ENCODE measurements at places on chromosomes 6 and 20.

GRCh38 chr6:11854408-11855165 is 76.0 kb upstream of the ADTRP start:
- no peaks in the 10 kb centered on the region for H3K27me3 ChIP-seq
- no peak overlapping the region for H3K27ac ChIP-seq
- H3K4me1 ChIP-seq: no peaks in the 10 kb centered on the region
- no peak for DNase-seq
- H3K36me3 ChIP-seq: no peaks in the 10 kb centered on the region

DNA sequence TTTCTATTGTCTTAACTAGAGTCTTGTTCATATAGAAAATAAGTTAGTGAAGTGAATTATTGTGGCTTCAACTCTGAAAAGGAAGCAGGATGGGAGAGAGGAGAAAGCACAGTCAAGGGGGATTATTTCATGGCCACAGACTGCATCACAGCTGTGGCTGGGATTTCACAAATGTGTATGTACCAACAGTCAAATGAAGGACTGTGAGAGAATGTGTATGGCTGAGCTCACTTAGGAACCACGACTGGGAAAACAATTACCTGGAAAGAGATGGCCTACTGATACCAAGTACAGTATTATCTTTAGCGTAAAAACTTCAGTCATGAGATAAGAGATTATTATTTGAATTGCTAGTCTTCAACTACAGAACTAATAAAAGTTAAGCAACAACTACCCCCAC is 54.9 kb downstream of the SESN1 start:
- H3K36me3 ChIP-seq: no peaks in the 10 kb centered on the region
- no peak for DNase-seq
- H3K27ac ChIP-seq: no peak overlapping the region
- H3K27me3 ChIP-seq: peaks cover 16% of the 10 kb centered on the region
- H3K4me1 ChIP-seq: peaks cover 21% of the 10 kb centered on the region

- no peaks in the 10 kb centered on the region for H3K36me3 ChIP-seq
- H3K4me3 ChIP-seq: no peak overlapping the region
- no peak for DNase-seq
- no peaks in the 10 kb centered on the region for H3K4me1 ChIP-seq
Measured at GRCh38 chr20:15603978-15604805, 969.1 kb downstream of the KIF16B start.

DNA sequence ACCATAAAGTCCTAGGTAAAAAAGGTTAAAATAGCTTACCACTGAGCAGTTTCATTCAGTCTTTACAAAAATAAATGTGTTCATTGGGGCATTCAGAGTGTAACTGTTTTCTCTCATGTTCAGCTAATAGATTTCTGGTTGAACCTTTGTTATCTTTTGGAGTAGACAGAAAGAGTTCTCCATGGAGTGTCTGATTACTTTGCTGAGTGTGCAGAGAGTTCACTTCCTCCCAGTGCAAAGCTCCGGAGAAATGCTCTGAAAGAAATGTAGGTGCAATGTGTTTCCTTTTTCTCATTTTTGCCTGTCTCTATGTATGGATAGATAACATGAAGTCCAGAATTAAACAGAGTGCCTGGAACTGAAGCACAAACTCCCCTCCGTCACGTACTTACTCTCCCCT is 52.6 kb downstream of the JAG1 start:
- H3K4me1 ChIP-seq: no peaks in the 10 kb centered on the region
- DNase-seq: no peak
- H3K27me3 ChIP-seq: no peaks in the 10 kb centered on the region
- no peak overlapping the region for H3K27ac ChIP-seq
- H3K36me3 ChIP-seq: peaks cover 3% of the 10 kb centered on the region

DNA sequence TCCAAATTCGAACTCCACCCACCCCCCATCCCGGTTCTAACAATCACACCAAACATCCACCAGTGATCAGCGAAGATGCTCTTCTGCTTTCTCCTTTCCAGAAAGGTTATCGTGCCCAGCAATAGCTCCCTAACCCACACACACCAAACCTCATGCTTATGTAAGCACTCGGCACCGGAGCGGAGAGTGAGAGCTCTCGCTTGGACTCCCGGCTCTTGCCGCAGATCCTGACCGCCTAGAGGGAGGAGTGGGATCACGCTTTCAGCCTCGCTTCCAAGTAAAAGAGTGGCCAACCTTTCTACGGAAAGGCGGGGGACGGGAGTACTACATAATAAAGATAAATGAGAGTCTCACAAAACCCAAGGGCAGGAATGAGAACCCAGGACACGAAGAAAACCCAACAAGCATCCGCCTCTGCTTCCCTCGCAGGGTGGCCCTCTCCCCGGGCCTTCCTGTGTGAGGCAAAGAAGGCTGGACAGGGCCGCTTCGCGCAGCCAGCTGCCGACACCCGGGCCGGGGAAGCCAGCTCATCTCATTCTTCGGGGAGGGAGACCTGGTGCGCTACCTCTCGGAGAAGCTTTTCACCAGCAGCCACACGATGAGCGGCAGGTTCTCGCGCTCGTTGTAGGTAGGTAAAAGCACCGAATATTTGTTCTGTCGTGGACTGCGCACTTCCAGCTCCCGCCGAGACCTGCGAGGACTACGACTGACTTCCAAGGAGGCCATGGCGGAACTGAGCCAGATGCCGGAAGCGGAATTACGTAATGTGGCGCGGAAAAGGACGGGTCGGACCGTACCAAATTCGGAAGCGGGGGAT is at the start of gene DPM1:
DPM1 (minus strand) TSS at position 735 of the 817 bp plus-strand sequence; CDS start at position 726, 9 bp downstream.
- H3K4me1 ChIP-seq: peaks cover 61% of the 10 kb centered on the region
- peak within 1 kb of the TSS; percentile 99 for H3K4me3 ChIP-seq
- H3K36me3 ChIP-seq: peaks cover 31% of the 10 kb centered on the region
- H3K27me3 ChIP-seq: no peaks in the 10 kb centered on the region
- peak; percentile 92 for DNase-seq
- H3K27ac ChIP-seq: peak within 1 kb of the TSS; percentile 96

DNA sequence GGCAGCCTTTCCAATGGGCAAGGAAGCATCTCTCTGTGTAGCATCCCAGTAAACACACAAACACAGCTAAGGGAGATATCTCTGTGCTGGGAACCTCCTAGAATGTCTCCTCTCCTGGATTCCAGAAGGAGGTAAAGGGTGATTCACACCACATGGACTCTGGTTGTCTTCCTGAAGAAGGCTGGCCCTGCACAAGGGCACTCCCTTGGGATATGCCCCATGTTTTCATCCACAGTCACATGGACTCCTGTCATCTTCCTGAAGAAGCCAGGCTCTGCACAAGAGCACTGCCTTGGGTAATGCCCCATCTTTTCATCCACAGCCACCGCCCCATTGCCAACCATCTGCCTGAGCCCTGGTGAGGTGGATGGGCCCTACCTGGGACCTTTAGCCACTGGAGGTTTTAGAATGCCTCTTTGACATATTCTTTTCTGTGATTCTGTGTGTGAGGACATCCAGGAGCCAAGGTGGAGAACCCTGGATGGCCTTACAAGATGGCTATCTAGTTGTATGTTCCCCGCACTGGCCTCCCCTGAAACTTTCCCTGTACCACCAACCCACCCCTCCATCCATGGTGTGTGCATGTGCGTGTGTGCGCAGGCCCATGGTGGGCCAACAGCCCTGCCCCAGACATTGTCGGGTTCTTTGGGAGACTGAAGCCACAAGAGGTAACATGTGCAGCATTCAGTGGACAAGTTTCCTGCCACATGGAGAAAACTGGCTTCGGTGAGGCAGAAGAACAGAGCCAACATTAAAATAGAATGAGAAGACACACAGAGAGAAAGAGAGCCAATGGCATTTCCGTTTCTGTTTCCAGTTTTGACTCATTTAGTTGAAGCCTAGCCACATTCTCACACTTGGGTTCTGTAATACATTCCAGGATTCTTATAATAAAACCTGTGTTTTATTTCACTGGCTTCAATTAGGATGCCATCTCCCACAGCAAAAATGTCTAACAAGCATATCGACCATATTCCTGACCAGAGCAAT is 110.2 kb upstream of the CST7 start:
- H3K4me1 ChIP-seq: no peaks in the 10 kb centered on the region
- DNase-seq: no peak
- H3K27ac ChIP-seq: no peak overlapping the region
- H3K27me3 ChIP-seq: peaks cover 16% of the 10 kb centered on the region
- H3K4me3 ChIP-seq: no peak overlapping the region

- DNase-seq: no peak
- H3K36me3 ChIP-seq: no peaks in the 10 kb centered on the region
- H3K4me3 ChIP-seq: no peak overlapping the region
- H3K27ac ChIP-seq: no peak overlapping the region
Measured at GRCh38 chr6:119339941-119340456, 9.6 kb downstream of the MAN1A1 start.

- H3K27ac ChIP-seq: peak overlapping the region; percentile 84
- peak overlapping the region; percentile 22 for H3K4me3 ChIP-seq
- peaks cover 20% of the 10 kb centered on the region for H3K4me1 ChIP-seq
- no peaks in the 10 kb centered on the region for H3K27me3 ChIP-seq
- DNase-seq: peak; percentile 79
Measured at GRCh38 chr6:34182751-34183531, 37.1 kb upstream of the GRM4 start.

GRCh38 chr6:36934901-36935300 is 19.6 kb upstream of the PI16 start:
- H3K27me3 ChIP-seq: peaks cover 43% of the 10 kb centered on the region
- DNase-seq: no peak
- no peak overlapping the region for H3K27ac ChIP-seq
- H3K4me1 ChIP-seq: peaks cover 12% of the 10 kb centered on the region
- no peaks in the 10 kb centered on the region for H3K36me3 ChIP-seq

GRCh38 chr20:13533946-13534345 is 104.8 kb downstream of the TASP1 start:
- no peaks in the 10 kb centered on the region for H3K36me3 ChIP-seq
- no peak overlapping the region for H3K27ac ChIP-seq
- no peak for DNase-seq
- H3K4me1 ChIP-seq: no peaks in the 10 kb centered on the region

GRCh38 chr20:47350691-47351545 is 5.6 kb downstream of the ZMYND8 start:
- no peak for DNase-seq
- H3K27ac ChIP-seq: peak overlapping the region; percentile 84
- H3K36me3 ChIP-seq: peaks cover 18% of the 10 kb centered on the region
- no peak overlapping the region for H3K4me3 ChIP-seq

- H3K4me3 ChIP-seq: no peak overlapping the region
- DNase-seq: no peak
- H3K4me1 ChIP-seq: no peaks in the 10 kb centered on the region
- H3K36me3 ChIP-seq: no peaks in the 10 kb centered on the region
- peaks cover 11% of the 10 kb centered on the region for H3K27me3 ChIP-seq
Measured at GRCh38 chr20:48025661-48026060, 240.4 kb upstream of the SULF2 start.

GRCh38 chr6:75203721-75204120 is 2.1 kb downstream of the COL12A1 start:
- DNase-seq: no peak
- peaks cover 79% of the 10 kb centered on the region for H3K27me3 ChIP-seq
- no peak overlapping the region for H3K27ac ChIP-seq
- peaks cover 3% of the 10 kb centered on the region for H3K36me3 ChIP-seq
- no peak overlapping the region for H3K4me3 ChIP-seq

DNA sequence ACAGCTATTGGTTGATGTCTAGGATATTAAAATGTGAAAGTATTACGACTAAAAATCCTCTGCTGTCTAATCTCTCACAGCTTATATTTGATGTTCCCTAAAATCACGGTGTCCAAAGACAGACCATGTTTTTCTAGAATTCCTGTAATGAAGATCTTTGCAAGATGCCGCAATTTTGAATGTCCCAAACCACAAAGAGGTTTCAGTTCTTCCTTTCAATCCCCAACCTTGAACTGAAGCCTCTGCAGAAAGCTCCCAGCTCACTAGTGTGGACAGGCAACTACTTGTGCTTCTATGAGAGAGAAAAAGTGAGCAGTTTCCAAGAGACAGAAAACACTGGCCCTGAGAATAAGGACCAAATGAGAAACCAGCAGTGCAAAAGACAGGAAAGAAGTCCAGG is 370.1 kb downstream of the FOXA2 start:
- no peak overlapping the region for H3K27ac ChIP-seq
- H3K4me3 ChIP-seq: no peak overlapping the region
- H3K36me3 ChIP-seq: no peaks in the 10 kb centered on the region
- H3K27me3 ChIP-seq: no peaks in the 10 kb centered on the region
- DNase-seq: no peak

DNA sequence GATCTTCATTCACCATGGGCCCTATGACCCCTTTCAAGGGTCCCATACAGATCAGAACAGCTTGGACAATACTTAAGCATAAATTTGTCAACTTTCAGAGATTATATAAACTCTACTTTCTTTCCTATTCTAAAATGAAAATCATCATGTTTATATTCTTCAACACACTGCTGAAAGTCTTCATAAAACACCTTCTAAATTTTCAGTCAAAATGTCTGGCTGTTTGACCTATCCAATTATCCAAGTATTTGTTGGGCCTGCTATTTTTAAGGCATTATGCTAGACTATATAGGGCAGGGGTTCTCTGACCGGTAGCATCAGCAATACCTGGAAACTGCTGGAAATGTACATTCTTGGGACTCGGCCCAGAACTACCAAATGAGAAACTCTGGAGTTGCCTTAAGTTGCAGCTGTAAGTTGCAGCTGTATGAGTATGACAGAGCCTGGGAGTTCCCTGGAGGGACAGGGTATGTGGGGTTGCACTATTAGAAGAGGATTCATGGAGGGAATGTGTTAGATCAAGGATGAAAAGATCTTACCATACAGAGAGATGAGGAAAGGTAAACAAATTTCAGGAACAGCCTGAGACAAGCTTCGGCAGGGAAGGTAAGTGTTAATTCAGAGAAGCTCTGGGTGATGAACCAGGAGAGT is 293.0 kb downstream of the ADGB start:
- DNase-seq: no peak
- H3K27me3 ChIP-seq: no peaks in the 10 kb centered on the region
- H3K4me1 ChIP-seq: no peaks in the 10 kb centered on the region

DNA sequence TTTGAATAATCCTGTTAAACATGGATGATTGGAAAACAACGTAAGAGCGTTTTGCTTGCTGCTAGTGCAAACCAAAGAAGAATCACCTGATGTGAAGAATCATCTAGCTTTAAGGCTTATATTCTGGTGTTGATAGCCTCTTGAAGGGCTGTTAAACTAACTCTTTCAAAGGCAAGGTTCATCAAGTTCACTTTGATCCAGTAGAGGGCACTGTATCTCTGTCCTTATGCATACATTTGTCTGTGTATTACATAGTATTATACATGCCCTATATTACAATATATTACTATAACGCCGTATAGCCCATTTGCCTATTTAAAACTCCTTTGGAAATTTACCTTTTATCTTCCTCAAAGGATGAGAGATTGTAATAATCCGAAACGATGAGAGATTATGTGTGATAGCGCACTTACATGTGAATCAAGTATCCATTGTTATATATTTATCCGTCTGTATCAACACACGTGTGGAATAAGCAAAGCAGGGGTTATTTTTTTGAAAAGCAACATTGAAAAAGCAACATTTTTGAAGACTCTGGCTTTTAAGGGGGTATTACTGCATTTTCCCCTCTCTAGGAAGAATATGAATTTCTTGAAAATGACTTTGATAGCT is 50.8 kb upstream of the NRN1 start:
- no peaks in the 10 kb centered on the region for H3K4me1 ChIP-seq
- H3K27me3 ChIP-seq: peaks cover 17% of the 10 kb centered on the region
- H3K36me3 ChIP-seq: no peaks in the 10 kb centered on the region

GRCh38 chr6:134921721-134922261 is 28.1 kb downstream of the ALDH8A1 start:
- H3K36me3 ChIP-seq: no peaks in the 10 kb centered on the region
